ENCODE measurements at places on chromosomes 2 and 18. TPM values are rescaled to one million over a fixed set of nuclear protein-coding genes. Genes with fewer than 3 reads are reported as not detected.
A peak's percentile ranks its signal among the peaks of the same experiment; 100 is the strongest.

The TGFA gene
- 111 TPM for total RNA-seq

The MREG gene
- 28.8 TPM for total RNA-seq

GRCh38 chr2:69973335-69973735 lies 11.9 kb upstream of the ASPRV1 start:
- no peak for DNase-seq

DNA sequence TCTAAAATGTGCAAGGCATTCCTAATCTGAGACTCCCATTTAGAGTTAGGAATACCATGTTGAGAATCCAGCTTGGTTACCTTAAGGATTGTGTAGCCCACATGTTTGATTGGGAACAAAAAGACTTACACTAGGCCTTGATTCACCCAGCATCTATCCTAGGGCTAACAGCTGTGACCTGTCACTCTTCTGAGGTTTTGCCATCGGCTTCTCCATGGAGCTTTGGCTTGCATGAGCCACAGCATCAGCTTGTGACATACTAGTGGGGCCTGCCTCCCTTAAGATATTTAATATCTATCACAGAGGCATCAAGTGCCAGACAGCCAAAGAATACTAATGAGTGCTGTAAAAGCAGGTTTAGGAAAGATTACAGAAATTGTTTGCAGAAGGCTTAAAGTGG lies 241.3 kb upstream of the UBE2E3 start:
- no peak for DNase-seq

The ADD2 gene
- total RNA-seq, result not detected

The GCA gene
- 8.7 TPM for total RNA-seq

The ALKAL2 gene
- not detected for total RNA-seq

- no peak for DNase-seq
Observed at GRCh38 chr2:242030226-242030575, 160.7 kb downstream of the RTP5 start.

DNA sequence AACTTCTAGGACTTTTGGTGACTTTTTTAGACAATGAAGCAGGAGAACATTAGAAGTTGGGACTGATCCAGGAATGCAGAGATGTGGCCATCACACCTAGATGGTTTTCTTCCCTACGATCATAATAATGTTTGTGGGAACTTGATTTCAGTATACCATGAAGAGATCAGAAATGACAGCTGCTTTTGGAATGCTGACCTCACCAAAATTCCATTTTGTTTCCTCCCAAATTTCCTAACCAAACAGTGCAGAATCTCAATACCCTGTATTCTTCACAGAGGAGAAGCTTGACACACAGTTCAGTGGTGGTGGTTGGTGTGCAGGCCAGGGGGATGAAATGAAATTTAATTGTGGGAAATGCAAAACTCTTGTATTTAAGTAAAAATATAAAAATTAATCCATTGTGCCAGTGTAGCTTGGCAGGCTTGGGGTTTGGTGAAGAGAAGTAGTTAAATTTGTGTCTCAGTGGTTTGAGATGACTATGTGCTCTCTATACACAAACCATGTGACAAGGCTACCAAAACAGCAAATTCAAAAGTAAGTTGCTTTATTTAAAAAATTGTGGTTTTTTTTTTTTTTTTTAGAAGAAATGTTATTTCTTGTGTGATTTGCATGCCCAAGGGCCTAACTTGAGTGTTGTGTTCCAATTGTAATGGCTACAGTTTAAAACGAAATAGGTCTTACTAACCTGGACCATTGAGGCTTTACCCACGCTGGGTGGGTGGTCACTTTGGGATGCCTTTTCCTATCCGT lies 252.4 kb downstream of the LPIN1 start:
- DNase-seq, result no peak

- no peak for DNase-seq
Observed at GRCh38 chr18:27778925-27779324, 398.0 kb downstream of the CDH2 start.

The LGALSL gene
- total RNA-seq, result 14.0 TPM

The ATP6V1C2 gene
- 0.90 TPM for total RNA-seq

- peak; percentile 31 for DNase-seq
Observed at GRCh38 chr2:70516596-70516995, 37.0 kb downstream of the TGFA start.

- DNase-seq, result peak; percentile 33
Observed at GRCh38 chr18:70397259-70397925, 108.5 kb downstream of the SOCS6 start.

DNA sequence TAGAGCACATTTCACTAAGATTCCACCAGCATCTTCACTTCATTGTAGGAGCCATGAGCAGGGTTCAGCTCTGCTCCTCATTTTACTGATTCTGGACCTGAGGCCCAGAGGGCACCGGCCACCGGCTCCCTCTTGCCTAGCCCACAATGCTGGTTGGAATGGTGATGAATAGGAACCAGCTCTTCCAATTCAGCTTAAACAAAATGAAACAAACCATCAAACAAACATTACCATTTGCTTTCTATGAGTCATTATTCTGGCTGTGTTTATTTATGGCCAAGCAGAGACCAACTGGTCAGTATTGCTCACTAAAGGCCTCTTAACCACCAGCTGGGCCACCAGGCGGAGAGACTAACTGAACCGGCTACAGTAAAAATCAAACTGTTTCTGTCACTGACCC lies 176.7 kb downstream of the MTX2 start:
- DNase-seq, result peak; percentile 62

The HDHD2 gene
- total RNA-seq, result 18.2 TPM

The FRZB gene
- total RNA-seq, result 0.38 TPM

The CXCR1 gene
- not detected for total RNA-seq

DNA sequence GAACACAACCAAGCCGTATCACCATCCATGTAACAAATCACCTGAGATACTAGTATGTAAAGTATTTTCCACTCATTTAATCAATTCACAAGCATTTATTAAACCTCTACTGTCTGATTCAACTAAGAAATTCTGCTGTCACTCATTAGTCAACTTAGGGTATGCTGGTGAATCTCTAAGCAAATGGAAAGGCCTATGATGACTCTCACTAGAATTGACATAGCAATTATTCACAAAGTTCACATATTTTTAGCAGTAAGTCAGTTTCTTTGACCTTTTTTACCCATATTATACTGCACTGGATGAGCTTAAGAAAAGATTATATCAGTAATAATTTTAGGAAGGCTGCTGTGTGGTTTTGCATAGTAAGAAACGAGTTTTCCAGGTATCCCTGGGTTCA lies 130.1 kb downstream of the SLC8A1 start:
- peak; percentile 10 for DNase-seq

DNA sequence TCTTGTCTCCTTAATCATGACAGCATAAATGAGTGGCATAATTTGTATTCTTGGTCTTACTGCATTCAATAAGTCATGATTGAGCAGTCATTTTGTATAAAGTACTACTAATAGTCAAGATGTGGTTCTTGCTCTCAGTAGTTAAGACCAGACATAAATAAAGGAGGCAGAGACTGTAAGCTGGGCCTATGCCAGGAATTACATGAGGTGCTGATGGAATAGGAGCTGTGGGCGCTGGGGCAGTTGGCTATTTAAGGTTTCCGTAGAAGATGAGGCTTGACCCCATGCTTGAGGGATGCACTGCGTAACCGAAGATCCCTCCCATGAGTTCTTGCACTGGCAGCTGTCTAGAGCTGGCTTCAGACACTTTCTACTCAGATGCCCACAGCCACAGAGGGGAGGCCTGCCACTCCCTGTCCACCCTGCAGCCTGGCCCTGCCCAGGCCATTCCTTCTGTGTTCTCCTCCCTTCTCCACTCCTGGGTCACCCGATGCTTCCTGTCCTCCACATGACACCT lies 150.9 kb upstream of the REV1 start:
- no peak for DNase-seq

- DNase-seq, result peak; percentile 42
Observed at GRCh38 chr2:149330127-149331022, at the start of gene LYPD6. TSS of gene LYPD6 (plus strand) at chr2:149330587. CDS start at chr2:149437709, 107,122 bp downstream.

The MFSD6 gene
- 37.4 TPM for total RNA-seq

The KCTD1 gene
- total RNA-seq, result 16.6 TPM

DNA sequence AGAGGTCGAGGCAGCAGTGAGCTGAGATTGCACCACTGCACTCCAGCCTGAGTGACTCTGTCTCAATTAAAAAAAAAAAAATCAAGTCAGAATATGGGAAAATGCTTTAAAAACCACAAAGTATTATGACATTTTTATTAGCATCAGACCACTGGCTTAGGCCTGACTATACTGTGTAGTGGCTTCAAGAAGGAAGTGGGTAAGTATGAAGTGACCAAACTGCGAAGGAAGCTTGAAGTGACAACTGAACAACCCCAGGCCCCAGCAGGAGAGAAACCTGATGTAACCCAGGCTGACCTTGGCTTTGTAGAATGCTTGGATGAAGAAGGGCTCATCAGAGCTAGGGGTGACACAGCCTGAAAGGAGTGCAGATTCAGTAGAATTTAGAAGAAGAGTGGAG lies 21.4 kb upstream of the HAAO start:
- DNase-seq, result no peak

DNA sequence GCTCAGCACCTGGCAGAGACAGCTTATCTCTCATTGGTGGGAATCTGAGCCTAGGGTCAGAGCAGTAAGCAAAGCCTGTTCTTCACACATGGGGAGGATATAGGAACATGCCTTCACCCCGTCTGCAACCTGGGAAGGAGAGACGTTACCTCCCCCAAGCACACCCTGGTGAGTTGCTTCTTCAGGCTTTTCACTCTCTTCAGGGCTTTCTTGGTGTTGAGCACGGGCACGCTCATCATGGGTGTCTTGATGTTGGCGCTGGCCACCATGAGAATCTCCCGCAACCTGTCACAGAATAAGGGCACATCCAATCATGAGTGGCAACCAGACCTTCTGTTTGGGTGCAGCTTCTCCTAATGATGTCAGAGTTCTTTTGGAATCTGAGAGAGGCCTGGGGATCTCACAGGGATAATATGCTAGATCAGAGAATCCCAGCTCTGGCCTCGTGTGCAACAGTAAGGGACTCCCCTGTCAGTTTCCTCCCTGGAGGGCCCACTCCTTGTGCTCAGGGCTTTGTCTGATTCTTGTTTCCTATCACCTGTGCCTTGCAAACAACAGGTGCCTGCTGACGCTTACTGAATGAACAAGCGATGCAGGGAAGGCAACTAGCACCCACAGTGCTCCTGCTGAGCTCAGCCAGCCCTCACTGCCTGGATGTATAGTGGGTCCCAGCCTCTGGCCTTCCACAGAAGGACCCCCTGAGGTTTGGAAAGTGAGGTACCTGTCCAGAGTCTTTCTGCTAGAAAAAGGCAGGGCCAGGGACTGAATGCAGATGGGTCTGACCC lies 66.3 kb downstream of the POLR1A start:
- no peak for DNase-seq

DNA sequence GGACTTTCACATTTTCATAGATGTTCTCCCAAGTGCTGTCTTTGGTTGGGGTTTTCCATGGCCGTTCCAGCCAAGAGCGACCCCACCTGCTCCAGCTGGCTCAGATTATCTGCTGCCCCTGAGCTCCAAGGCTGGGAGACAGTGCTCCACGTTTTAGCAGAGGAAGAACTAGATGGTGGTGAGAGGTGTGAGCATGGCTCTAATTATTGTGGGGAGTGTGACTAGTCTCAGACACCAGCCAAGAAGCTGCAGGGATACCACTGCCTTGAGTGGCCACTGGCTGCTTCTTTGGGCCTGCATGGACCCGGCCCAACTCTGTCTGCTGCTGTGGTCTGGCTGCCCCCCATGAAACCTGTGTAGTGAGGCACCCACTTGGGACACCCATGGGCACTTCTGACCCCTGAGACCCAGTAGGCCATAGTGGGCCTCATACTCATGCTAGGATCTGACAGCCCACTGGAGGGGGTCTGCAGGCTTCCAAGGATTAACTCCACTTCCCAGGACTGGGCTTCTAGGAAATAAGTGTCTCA lies 2.8 kb upstream of the NCL start:
- DNase-seq, result no peak

GRCh38 chr2:101162561-101163330 lies 11.6 kb upstream of the TBC1D8 start:
- DNase-seq, result no peak

GRCh38 chr2:17461087-17461475 lies 57.2 kb downstream of the RAD51AP2 start:
- no peak for DNase-seq

- DNase-seq, result peak; percentile 22
Observed at GRCh38 chr2:17661460-17661859, 92.2 kb downstream of the SMC6 start.

Measured in bronchial epithelial cell (primary cell).